Vagina (tissue), 2 donors: ENCODE measurements at places on chromosomes 11 and 22.

- no peak for DNase-seq
These were observed 34.7 kb downstream of the NECTIN1 start for GRCh38 chr11:119694334-119694733.

DNA sequence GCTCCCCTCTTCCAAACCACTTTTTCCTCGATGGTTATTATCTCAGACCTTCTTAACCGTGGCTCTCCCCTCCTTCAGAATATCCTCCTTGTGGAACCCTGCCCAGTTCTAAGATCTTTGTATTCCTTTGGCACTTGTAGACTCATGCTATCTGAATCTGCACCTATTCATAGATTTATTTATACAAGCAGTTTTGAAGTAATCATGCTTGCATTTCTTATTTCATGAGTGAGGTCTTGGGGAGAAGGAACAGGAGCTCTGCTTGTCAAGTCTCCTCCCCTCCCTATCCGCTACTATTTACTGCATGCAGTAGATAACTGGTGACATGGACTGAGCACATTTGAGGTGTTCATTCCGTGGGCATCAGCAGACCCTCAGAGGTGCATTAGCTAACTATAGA lies 5.4 kb upstream of the MADD start:
- no peak for DNase-seq

DNA sequence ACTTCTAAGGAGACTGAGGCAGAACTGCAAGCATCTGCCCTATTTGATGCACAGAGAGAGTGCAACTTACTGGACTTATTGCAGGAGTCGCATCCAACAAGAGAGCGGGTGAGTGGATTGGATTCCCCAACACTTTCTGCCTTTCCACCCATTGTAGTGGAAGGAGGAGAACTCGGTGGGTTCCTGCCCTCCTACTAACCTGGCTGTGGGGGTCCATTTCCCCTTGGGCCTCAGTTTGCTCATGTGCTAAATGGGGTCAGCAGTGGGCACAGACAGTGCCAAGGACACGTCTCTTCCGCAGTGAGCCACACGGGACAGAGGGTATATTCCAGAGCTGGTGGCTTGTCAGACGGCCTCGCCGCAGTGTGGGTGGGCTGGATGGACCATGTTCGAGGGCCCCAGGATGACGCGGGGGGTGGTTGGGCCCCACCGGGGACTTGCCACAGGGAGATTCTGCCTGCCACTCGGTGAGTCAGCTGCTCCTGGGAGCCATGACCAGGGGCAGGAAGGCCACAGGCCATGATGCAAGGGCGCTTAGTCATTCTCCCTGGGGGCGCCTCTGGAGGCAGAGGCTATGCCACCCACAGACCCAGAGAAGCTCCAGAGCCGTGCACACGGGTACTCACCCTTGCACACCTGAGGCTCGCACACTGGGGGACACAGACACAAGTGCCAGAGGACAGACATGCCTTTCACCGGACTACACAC lies 8.2 kb downstream of the ALX4 start:
- DNase-seq, result no peak

GRCh38 chr11:64241491-64242374 lies 838 bp downstream of the FKBP2 start:
- DNase-seq, result no peak

GRCh38 chr22:39282645-39283321 lies 36.6 kb downstream of the RPL3 start:
- DNase-seq, result no peak

DNA sequence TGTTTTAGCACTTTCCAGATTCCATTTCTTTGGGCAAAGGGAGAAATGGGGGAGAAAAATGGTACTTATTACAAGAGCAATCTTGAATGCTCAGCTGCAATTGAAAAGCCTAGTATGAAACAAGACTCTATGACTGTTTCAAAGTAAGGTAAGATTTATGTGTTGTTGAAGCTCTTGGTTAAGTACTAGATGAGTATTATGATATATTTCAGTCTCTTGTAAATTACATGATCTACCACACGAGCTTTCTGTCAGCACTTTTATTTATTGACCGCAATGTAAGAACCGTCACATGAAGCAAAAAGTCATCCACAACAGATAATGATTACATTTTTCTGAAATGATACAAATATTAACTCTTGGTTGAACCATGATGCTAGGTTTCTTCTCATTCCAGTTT lies 906.7 kb upstream of the CHORDC1 start:
- DNase-seq, result no peak

GRCh38 chr22:27613099-27614005 lies 188.2 kb downstream of the MN1 start:
- no peak for DNase-seq

GRCh38 chr11:776561-777287 lies 563 bp downstream of the GATD1 start:
- no peak for DNase-seq

- no peak for DNase-seq
These were observed 23.1 kb downstream of the MB start for GRCh38 chr22:35593891-35594470.

- DNase-seq, result no peak
These were observed 1.6 kb downstream of the NCAM1 start for GRCh38 chr11:112962579-112963367.

- DNase-seq, result no peak
These were observed 266.1 kb downstream of the CADM1 start for GRCh38 chr11:115238086-115238485.

DNA sequence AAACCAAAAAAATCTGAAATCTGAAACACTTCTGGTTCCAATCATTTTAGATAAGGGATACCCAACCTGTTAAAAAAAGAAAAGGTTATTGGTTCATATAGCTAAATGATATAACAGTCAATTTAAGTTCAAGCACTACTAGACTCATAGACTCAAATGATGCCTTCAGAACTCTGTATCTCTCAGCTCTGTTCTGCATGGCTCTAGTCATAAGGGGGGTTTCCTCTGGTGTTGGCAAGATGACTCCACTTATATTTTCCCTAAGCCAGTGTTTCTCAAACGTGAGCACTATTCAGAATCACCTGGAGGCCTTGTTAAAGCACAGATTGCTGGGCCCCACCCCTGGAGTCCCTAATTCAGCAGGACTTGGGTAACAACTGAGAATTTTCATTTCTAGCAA lies 11.5 kb upstream of the RRAS2 start:
- DNase-seq, result no peak

GRCh38 chr11:120859552-120860295 lies 164.2 kb upstream of the TBCEL start:
- no peak for DNase-seq

GRCh38 chr11:41451011-41451410 lies 8.4 kb downstream of the LRRC4C start:
- no peak for DNase-seq

DNA sequence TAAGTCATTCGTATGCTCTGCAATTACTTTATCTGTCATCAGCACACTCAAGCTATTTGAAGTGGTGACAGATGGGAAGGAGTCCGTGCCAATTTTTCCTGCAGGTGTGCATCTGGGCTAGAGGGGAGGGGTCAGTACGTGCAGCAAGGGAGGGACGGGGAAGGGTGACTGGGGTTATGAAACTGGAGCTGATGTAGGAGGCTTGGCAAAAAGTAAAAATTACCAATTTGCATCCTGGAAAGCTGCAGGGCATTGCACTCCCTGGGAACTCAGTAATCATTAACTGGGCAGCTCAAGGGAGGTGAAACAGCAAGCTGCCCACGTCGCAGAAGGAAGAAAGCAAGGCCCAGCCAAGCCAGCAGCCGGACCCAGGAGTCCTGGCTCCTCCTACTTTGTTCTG lies 87.1 kb upstream of the TMEM45B start:
- no peak for DNase-seq

- DNase-seq, result no peak
These were observed 6.0 kb upstream of the MALAT1 start for GRCh38 chr11:65492637-65493366.

- DNase-seq, result no peak
These were observed 27.3 kb downstream of the MARK2 start for GRCh38 chr11:63866211-63866610.

DNA sequence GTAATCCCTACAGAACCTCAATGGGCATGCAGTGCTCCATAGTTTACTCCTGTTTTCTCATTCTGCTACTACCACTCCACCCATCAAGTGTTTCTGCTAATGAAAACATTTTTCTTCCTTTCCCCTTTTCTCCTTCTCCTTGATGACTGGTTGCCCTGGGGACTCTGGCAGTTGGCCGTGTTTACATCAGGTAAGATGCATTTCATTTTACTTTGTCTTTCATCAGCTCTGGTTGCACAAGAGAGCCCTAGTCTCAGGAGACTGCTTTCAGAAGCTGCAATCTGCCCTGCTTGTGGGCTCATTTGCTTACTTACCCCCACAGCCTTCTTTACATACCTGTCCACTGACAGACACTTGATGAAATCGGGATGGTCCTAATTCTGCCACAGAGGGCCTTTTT lies 19.6 kb upstream of the LIMK2 start:
- DNase-seq, result no peak

DNA sequence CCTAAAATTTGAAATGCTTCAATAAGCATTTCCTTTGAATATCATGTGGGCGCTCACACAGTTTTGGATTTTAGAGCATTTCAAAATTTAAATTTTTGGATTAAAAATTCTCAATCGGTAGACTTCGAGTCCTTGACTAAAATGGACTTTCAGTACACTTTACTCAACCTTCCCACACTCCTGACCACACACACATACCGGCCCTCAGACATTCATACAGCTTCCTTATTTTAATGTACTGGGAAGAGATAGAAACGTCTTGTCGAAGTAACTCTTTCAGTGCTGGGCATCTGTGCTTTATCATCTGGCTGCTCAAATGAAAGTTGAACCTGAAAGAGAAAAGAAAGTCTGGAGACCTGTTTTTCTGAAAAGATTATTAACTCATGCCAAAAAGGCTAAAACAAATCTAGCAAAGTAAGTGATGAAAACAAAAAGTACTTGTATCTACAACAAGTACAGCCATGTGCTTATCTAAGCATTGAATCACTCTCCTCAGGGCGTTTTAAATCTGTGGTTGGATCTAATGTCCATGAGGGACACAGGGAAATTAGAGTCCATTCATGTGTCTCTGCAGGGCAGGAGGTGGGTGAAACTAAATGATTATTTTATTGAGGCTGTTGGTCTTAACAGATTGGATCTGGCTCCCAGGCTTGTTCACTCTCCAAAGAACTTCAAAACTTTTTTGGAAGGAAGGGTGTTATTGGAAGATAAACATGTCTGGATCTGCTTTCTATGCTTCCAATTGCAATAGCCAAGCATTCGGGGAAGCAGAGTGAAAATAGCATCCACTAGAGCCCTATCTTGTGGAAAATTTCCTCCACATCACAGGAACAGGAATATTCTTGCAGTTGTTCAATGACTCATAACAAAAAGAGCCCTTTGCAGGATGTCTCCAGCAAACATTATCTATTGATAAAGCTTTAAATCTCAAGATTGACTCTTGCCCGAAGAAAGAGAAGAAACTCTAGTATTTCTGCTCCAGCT lies 47.0 kb downstream of the CARD18 start:
- DNase-seq, result no peak

DNA sequence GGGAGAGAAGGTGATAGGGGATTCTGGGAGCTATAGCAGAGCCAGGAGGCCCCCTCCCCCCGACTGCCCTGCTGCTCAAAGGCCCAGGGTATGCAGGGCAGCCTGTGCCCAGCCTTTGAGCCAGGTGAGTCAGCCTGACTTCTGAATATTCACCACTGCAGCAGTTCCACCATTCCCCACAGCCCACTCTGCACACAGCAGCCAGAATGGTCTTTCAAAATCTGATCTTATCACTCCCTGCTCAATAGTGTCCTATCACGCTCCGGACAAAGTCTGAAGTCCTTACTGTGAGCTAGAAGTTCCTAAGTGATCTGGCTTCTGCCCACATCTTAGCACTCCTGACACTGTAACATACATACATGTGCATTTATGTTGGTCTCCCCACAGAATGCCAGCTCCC lies 111.7 kb downstream of the BUD13 start:
- DNase-seq, result peak; percentile 44

DNA sequence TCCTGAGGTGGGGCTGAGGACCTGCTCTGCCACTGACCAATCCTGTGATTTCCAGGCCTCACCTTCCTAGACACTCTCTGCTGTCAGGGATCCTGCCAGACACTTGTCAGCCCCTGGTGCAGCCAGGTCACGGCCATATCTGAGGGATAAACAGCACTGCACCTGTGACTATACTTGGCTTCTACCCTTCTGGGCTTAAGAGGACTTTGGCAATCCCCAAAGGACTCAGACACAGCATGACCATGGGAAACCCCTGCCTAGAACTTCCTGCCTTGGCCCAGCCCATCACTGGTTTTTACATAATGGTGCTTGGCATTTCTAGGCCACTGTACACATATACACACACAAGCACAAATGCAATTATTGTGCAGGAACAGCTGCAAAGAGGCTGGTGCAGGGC lies 11.6 kb upstream of the OLFML1 start:
- no peak for DNase-seq

DNA sequence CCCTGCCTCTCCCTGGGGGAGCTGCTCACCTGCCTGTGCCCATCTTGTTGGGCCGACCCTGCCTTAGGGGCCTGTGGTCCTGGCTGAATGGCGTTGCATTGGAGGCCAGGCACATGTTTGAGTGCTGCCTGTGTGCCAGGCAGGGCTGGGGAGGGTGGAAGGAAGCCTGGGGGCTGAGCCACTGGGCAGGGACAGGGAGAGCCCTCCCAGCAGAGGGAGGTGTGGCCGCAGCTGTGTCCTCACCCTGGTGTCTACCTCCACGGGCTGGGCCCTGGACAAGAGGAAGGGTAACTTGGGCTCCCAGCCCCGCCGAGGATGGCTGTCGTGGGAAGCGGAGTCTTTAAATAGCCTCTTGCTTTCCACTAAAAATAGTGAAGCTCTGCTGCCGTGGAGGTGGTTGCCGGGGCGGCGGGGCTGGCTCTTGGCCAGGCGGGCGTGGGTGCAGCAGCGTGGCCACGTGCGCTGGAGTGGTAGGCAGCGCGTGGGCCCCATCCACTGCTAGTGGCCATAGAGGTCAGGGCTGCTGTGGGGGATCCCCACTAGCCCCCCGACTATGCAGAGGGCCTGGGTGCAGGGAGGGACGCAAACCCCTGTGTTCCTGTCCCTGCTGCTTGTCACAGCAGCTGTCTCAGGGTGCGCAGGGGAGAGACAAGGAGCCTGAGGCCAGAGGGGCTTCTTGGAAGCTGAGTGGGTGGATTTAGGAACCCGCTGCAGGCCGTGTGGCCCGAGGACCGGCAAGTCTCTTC lies 6.2 kb downstream of the ZDHHC8 start:
- DNase-seq, result no peak

- no peak for DNase-seq
These were observed 13.1 kb downstream of the PTPN5 start for GRCh38 chr11:18778468-18778867.

- no peak for DNase-seq
These were observed 78.0 kb downstream of the TRAF6 start for GRCh38 chr11:36432093-36432469.

- no peak for DNase-seq
These were observed 1.4 kb downstream of the HTR3B start for GRCh38 chr11:113906038-113906437.

DNA sequence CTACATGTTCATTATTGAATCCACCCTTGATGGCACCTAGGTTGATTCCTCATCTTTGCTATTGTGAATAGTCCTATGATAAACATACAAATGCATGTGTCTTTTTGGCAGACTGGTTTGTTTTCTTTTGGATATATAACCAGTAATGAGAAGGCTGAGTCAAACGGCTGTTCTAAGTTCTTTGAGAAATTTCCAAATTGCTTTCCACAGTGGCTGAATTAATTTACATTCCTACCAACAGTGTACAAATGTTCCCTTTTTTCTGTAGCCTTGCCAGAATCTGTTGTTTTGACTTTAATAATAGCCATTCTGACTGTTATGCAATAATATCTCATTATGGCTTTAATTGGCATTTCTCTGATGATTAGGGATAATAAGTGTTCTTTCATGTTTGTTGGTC lies 184.9 kb downstream of the CASP12 start:
- no peak for DNase-seq
